Neural progenitor cell (in vitro differentiated cells): ENCODE measurements at places on chromosomes 1 and 21. TPM values are rescaled to one million over a fixed set of nuclear protein-coding genes. Genes with fewer than 3 reads are reported as not detected.
A peak's percentile ranks its signal among the peaks of the same experiment; 100 is the strongest.

Gene S100A14
- not detected in 2 replicates for total RNA-seq

GRCh38 chr1:240312872-240313271, 221.2 kb downstream of the FMN2 start:
- no peak for DNase-seq

Gene WNT9A
- 1.4 and 2.7 TPM in 2 replicates for total RNA-seq

Gene DNTTIP2
- 36.1 and 62.5 TPM in 2 replicates for total RNA-seq

DNA sequence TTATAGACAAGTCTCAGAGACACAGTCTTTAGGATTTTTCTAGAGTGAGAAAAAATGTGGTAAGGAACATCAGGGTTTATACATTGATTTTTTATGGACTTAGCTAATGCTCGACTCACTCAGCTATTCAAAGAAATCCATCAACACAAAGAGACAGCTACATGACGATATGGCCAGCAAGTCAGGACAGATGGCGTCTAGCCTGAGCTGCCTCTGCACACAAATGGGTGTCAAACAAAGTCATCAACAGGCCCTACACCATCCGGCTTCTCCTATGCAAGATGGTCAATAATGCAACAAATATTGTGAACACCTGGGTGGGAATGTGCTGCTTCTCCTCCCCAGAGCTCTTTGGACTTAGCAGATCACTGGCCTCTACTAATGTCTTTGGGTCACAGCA, 13.3 kb upstream of the ERICH3 start:
- no peak for DNase-seq

Gene H3-3A
- total RNA-seq = 1,442 and 1,689 TPM in 2 replicates

- no peak for DNase-seq
Observed at GRCh38 chr1:230087028-230087716, 20.1 kb downstream of the GALNT2 start.

GRCh38 chr1:22297999-22298398, 153.7 kb upstream of the ZBTB40 start:
- DNase-seq = no peak

DNA sequence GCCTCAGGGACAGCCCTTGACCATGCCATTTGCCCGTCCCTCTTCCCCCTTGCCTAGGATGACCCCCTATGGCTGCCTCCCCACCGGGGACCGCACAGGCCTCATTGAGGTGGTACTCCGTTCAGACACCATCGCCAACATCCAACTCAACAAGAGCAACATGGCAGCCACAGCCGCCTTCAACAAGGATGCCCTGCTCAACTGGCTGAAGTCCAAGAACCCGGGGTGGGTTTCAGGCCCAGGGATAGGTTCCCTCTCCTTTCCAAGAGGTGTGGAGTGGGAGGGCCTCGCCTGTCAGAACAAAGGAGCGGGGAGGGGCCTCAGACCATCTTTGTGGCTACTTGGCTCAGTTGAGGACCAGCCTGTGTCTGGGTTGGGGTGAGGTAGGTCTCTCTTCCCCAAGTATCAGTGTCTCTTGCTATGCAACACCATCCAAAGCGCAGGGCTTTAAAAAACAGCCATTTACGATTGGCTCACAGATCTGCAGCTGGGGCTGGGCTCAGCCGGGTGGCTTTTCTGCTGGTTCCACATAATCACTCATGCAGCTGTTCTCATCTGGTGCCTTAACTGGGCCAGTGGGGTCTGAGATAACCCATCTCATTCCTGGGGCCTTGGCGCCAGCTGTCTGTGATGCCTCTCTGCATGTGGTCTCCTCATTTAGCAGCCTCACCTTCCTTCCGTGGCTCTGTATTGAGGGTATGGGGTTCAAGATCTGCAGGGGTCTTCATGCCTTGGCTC, 71.7 kb downstream of the PIK3CD start:
- no peak for DNase-seq

DNA sequence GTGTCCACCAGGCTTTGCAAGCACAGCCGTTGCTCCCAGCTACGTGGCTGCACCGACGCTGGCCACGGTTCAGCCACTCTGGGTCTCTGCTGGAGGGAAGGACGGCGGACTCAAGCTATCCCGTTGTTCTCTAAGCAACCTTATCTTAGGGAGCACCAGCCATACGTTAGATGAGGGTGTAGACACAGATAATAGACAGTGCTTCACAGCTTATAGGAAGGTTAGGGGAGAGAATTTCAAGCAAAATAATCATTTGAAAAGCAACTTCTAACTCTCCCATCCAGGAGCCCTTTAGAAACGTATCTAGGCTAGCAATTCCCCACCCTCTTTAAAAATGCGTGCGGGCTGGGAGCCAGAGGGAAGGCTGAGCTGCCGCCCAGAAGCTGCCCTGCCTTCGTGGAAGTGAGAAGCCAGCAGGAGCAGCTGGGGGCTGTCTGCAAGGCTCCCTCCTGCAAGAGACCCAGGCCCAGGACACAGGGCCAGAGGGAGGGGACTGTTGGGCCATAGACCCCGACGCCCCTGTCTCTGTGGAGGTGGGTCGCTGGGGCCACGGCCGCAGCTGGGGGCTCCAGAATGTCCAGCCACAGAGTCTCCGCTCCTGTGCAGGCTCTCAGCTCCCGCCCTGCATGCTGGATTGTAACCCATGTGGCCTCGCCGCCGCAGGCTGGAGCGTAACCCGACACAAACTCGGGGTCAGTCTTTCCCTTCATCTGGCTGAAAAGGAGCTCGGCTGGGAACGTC, 31.2 kb upstream of the COL6A2 start:
- peak; percentile 48 for DNase-seq

DNA sequence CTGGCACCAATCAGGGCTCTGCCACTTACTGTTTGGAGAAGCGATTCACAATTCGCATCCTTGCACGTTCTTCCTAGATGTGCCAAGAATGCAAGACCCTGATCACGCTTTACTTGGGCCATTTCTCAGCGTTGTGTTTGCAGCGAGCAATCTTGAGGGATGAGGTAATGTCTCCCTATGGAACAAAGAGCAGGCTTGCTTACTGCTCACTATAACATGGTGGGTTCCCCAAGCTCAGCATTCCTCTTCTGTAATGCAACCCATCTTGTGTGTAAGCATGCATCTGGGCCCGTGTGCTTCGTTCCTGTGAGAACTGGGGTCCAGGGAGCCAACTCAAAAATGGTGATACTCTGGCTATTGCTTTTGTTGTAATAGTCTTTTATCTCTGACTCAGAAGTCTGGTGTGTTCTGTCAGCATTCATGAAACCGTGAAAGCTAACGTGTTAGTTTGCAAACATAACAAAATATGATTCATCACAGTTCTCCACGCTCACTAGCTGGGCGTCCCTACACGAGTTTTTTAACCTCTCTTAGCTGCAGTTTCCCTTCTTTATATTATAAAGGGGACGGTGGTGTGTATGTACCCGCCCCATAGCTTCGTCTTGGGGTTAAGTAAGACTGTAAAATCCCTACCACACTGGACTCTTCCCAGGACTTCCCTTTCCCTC, 33.3 kb downstream of the DNTTIP2 start:
- DNase-seq = peak; percentile 37

Gene GPR61
- total RNA-seq = 0.71 and 1.4 TPM in 2 replicates

DNA sequence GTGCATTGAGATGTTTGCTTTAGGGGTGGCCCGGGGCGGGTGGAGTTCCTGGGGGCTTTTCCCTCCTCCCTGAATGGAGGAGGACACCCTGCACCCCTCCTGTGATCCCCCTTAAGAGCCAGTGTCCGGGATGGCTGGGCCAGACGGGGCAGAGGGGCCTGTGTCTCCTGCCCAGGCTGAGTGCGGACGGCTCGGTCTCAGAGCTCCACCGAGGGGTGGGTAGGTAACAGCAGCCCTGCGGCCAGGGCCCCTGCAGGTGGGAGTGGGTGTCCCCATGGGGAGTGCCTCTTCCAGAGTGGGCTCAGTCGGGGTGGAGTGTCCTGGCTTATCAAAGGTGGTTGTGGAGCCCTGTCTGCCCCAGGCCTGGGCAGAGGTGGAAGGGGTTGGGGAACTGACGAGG, 23.1 kb downstream of the TP73 start:
- no peak for DNase-seq

DNA sequence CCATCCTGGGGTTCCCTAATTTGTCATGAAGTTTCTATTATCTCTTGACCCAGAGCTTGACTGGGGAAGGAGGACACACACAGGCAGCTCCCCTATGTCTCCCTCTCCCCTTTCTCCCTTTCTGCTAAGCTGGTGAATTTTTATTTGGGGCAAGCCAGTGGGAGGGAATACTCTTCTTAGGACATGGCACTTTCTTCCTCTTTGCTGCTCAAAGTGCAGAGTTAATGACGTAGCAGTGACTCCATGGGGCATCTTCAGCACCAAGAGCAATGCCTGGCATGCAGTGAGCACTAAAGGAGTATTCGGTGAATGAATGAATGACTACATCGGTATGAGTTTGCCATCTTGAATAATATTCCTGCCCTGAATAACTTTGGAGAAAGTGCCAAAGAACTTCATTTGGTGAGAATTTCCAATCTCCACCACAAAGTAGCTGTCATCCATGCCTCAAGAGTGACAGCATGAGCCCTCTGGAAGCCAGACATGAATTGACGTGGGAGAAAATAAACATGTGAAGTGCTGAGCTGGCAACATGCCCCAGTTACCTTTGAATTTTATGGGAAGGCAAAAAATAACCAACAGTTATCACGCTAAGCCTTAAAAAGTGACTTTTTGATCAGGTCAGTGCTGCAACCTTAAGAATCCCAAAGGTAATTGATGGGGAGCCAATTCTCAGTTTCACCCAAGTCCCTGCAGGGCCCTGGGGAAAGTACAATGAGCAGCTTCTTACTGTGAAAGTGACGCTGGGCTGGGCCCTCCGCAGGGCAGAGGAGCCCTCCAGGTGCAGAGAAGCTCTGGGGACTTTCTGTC, 22.1 kb upstream of the ATF3 start:
- DNase-seq = no peak

- no peak for DNase-seq
Observed at GRCh38 chr21:42214921-42215320, 4.0 kb upstream of the ABCG1 start.

DNA sequence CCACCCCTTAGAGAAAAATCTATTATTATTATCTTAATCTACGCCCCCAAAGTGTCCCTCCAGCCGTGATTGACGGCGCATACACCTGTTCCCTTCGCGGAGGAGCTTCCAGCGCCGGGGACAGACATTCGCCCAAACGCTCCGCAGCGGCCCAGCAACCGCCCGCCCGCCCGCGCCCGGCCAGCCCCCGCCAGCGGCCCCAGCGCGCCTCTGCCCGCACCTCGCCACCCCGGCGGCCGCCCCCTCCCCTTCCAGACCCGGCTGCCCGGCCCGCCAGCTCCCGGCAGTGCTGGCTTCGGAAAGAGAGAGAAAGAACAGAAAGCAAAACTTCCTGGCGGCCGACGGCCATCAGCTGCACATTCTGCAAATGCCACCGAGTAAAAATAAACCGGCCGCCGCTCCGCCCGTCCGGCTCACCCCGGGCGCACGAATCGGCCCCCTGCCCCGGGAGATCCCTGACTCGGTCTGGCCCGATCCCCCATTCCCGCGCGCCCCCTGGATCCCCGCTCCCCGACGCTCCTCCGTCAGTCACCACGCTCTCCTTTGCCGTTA, 1.6 kb downstream of the CASZ1 start:
- peak; percentile 66 for DNase-seq
